ENCODE measurements at places on chromosomes 5 and 9.

GRCh38 chr5:142129446-142130066 lies 21.0 kb downstream of the NDFIP1 start:
- no peak for DNase-seq

DNA sequence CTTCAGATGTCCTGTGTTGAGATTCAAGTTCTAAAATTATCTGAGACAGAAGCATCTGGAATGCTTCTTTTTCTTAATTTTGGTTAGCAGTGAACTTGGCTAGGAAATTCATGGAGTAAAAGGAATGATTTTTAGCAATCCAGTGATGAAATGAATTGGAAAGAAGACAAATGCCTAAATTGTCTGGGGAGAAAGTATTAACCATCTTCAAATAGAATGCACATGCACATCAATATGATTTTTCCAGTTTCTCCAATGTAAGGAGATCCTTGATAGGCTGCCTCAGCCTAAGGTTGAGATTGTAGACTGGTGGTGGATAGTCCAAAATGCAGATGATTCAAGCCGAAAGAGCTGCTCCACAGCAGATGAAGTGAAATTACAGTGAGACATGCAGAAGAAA lies 106.7 kb downstream of the PCSK5 start:
- DNase-seq: no peak

DNA sequence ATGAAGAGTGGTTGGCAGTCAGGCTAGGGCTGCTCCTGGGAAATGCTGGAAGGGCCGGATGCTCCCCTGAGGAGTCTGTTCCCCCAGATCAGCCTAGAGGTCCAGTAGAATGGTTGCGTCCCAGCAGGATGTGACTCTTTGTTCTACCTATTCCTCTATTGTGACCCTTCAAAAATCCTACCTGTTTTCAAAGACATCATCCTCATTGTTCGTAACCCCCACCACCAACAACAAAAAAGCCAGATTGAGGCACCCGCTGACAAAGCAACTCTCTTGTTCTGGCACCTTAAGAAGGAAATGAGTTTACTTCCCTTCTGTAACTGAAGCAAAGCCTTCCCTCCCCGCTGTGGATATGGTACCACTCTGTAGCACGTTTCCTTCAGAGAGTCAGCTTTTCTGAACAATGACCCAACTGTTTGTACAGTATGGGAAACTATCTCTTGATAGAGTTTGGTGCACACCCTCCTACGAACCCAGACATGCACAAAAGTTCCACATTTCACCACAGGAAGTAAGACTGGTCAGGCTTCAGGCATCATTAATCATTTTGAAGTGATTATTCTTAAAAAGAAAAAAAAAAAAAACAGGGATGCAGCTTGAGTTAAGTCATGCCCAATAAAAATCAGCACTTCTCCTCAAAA lies 207.2 kb downstream of the ENC1 start:
- no peak for DNase-seq

DNA sequence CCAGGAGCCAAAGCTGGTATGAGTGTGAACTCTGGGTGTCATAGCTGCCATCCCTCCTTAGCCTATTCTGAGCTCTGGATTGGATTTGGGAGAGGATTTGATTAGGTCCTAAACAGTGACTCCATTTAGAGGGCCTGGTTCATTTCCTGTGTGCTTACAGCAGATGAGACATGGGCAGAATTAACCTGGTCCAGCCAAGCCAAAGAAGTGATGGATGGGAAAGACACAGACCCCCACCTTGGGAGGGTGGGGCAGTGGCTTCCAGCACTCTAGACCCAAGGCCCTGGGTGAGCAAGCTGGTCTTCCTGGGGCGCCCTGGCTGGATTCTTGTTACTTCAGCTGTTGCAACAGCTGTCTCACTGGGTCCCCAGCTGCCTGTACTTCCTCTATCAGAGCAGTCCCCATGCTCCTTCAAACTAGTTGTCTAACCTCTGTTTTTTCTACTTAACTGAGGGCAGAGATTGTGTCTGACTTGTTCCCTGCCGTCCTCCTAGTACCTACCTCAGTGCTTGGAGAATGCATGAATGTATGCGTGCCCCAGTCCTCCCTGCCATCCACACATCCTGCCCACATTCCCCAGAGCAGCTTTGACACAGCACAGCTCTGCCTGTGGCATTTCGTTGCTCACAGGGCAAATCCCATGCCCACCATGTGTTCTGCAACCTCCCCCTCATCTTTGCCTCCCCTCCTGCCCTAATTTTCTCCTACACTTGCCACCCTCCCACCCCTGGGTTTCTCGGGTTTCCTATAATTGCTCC lies 115.9 kb downstream of the RGS3 start:
- DNase-seq: no peak

GRCh38 chr5:170945275-170945674 lies 83.5 kb downstream of the RANBP17 start:
- DNase-seq: no peak

GRCh38 chr5:132759114-132760048 lies 12.2 kb downstream of the CCNI2 start:
- no peak for DNase-seq

GRCh38 chr5:176754376-176754973 lies 55.9 kb upstream of the UNC5A start:
- DNase-seq: no peak

DNA sequence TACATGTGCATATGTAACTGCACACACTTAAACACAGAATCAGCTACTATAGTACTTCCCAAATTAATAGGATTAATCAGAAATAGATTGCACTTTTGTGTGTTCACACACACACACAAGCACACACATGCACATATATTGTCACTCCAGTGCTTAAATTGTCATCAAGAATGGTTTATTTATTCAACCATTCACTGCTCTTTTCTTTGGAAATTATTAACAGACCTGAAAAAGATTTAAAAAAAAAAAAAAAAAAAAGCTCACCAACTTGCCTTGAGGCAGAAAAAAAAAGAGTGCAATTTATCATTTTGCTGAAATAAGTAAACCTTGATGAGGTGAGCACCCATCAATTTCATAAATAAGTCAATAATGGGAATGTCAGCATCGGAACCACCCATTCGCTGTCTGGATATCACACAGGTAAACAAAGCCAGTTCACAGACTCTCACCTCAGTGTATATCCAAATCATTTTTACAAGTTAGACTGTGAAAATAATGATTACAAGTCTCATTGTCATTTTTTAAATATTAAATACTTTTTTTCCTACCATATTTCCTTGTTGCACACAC lies 562.8 kb downstream of the BNC2 start:
- no peak for DNase-seq

DNA sequence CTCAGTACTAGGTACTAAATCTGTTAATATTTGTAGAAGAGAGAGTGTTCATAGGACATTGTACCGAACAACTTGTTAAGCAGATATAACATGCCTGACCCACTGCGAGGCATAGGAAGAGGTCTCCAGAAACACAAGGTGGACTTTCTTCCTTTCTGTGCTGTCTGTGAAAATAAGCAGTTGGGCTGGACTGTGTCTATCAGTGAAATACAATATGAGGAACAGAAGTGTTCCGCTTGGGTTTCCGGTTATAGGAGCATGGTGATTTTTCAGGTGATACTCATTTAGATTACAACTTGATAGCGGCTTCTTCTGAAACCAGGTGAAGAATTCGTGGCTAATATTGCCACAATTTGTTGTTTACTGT lies 60.9 kb upstream of the TLR4 start:
- DNase-seq: no peak

DNA sequence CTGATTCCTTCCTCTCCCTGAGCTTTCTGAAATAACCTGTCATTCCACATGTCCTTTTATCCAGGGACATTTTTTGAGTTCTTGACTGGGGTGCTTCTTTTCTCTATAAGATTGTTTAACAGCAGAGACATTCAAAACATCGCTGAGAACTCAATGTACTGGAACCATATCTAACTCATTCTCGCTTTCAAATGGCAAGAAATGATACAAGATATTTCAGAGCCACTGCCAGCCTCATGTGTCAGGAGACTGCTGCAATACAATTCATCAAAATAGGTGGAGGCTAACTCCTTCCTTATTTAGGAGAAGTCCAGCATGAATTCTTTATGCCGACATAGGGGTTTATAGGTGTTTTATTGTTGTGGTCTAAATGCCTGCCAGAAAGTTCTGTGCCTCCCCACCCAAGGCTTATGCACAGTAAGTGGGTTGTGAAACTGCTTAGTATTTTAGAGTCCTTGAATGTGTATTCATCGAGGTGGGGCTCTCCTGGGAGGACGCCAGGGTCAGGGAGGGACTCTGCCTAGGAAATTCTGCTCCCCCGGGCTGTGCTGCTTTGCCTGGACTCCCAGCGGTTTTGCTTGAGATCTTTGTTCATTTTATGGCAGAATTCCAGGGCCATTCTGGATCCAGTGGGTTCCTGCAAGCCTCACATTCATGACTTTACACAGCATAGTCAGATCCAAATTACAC lies 53.9 kb downstream of the ZNF474 start:
- DNase-seq: no peak

- DNase-seq: no peak
These were observed 198.1 kb downstream of the ROR2 start for GRCh38 chr9:91751922-91752321.

- DNase-seq: no peak
These were observed 23.2 kb upstream of the PRRC2B start for GRCh38 chr9:131370638-131371037.

DNA sequence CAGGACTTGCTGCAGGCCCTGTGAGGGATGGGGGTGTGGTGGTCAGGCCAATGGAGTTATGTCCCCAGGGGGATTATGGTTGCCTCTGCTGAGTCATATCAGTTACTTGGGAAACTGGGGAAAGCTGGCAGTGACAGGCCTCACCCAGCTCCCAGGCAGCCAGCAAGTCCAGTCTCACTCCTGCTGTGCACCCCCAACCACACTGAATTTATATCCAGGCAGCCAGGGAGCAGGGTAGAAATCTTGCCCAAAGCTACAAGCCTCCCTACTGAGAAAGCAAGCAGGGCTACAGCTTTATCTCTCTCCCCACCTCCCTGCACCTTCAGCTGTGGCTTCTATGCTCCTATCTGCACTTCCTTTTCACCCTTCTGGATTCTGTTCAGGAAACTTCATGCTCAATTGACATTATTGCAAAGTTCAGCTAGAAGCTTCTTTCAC lies 2076.0 kb upstream of the CDH9 start:
- no peak for DNase-seq

GRCh38 chr5:860506-861150 lies 9.8 kb upstream of the ZDHHC11 start:
- DNase-seq: no peak

DNA sequence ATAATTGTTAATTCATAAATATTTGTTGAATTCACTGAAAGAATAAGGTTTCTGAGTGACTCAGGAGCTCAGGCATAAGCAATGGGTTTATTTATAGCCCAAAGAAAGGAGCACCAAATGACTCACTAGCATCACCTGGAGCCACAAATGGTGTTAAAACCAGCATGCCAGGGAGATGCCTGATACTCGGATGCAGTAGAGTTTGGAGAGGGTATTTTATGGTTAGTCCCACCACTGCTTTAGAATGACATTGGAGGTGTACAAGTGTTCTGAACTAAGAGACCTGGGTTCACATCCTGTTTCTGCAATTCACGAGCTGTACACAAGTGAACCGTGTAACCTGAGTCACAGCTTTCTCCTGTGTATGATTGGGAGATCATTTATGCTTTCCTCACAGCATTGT lies 25.2 kb downstream of the CCL28 start:
- DNase-seq: no peak

GRCh38 chr9:27714388-27714787 lies 141.1 kb upstream of the C9orf72 start:
- DNase-seq: no peak

DNA sequence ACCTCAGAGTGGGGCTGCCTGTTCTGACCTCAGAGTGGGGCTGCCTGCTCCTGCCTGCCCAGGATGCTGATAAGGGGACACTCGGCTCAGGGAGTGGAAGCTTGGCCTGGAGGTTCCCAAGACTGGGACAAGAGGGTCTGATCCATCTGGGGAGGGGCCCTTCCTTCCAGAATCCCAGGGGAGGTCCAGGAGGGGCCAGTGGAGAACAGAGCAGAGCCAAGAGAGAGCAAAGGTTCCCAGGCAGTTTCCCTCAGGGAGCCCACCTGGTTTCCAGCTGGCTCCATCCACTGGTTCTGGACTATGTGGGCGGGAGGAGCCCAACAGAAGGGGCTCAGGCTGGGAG lies 49.1 kb upstream of the RNU6ATAC start:
- DNase-seq: no peak

GRCh38 chr9:127890053-127890452 lies 9.3 kb downstream of the ST6GALNAC6 start:
- DNase-seq: no peak

- DNase-seq: no peak
These were observed 406.3 kb downstream of the DMRT2 start for GRCh38 chr9:1456301-1457024.

GRCh38 chr9:125521462-125522327 lies 185.3 kb downstream of the MAPKAP1 start:
- no peak for DNase-seq

- DNase-seq: no peak
These were observed 56.7 kb upstream of the TAF11L2 start for GRCh38 chr5:17441351-17441750.

- DNase-seq: no peak
These were observed 39.6 kb upstream of the DMXL1 start for GRCh38 chr5:119031011-119031886.

DNA sequence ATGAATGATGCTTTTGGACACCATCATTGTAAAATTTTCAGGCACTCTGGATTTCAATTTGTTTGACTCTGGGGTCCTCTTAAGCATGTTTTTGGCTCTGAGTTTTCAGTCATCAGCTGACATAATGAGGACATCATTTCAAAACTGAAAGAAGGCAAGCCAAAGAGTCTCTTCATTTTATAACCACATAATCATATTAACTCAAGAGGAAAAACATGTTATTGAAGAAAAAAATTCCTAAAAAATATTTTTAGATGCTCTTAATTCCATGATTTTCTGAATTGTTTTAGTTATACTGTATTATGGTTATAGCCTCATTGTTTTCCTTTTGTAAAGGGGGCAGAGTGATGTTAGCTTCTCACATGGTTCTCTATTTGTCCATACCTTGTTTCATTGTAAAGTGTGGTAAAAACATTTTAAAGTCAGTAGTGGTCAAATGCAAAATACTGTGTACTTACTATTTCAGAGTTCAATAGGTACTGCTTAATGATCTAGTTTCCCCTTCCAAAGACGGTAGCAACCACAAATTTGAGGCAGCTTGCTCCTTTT lies 472.1 kb downstream of the DMRT2 start:
- no peak for DNase-seq

GRCh38 chr9:126069400-126069955 lies 257.2 kb upstream of the MVB12B start:
- DNase-seq: no peak
